ENCODE measurements at places on chromosomes 3 and 15.

- ATAC-seq = peak; percentile 77
Measured at GRCh38 chr3:129690406-129690805, 83.9 kb upstream of the PLXND1 start.

DNA sequence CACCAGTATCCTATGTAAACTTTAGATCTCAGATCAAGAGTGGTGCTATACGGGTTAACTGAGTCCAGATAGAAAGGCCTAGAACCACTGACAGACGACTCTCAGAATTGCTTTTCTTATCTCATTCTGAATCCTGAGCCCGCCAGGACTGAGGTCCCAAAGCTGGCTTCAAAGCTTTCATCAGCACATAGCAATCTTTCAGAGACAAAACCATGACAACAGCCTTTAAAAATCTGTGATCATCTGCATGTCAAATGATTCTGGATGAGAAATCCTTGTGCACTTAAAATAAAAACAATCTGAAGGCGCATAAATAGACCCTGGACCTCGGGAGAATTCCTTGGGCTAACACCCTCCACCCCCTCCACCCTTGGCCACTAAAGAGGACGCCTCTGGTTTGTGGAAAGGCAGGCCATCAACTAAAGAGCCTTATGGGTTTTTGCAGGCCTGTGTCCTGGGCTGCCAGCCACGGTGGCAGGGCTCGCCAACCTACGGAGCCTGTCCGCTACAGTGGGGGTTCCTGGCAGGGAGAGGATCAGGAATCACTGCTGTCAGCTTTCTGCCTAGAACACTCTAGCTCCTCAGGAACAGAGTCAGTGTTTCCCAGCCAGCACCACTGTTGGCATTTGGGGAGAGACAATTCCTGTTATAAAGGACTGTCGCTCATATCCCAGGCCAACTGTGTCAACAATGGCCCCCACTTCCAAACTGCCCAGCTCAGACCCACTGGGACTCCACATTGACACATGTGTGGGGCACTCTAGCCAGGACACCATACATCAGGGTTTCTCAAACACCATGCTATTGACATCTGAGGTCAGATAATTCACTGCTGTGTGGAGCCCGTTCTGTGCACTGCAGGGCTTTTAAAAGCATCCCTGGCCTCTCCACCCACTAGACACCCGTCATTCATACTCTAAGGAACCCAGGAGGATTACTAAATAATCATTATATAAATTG lies 20.2 kb downstream of the TLE3 start:
- no peak for ATAC-seq

DNA sequence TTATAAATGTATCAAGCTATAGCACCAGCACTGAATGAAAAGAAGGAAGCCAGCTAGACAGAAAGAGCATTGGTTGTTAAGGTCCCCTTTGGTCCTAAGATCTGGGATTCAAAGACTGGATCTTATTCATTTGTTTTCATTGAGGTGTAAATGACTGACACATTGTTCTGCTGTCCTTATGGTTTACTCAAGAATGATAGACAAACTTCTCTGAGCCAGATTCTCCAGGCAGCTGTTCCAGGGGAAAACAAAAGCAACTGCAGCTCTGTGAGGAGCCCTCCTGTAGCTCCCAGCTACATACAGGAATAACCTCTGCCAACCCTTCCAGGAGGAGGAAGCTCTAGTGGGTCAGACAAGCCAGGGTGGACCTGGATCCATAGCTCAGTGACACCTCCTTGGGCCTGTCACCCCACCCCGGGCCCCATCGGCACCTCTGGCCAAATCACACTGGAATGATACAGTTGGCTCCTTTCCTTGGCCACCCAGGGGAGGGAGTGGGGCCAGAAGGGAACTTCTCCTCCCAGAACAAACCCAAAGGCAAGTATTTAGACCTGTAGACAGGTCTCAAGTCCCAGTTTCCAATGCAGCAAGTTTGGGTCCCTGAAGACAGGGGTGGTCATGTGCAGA lies 57.8 kb downstream of the ZNF621 start:
- ATAC-seq = no peak

DNA sequence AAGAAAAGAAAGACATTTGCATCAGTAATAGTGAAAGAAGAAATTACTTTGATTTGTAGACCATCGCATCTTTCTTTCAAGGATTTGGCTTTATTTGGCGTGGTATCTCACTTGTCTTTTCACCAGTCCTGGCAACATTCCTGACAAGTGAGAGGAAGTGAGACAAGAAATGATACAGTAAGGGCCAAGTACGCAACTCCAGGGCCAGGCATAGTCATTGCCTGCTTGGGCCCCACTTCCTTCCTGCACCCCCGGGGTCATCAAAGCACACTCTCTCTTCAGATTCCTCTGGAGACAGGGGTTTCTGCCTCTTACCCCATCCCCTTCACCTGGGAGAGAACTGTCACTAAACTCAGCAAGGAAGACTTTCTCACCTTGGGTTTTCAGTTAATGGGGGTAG lies 55.1 kb downstream of the CD47 start:
- no peak for ATAC-seq

- peak; percentile 59 for ATAC-seq
Measured at GRCh38 chr15:71773206-71773859, 37.0 kb upstream of the NR2E3 start.

All from SK-N-SH treated with all-trans-retinoic acid at 6 μM for 48 hours (cell line).